ENCODE measurements at places on chromosomes 7 and 10.

GRCh38 chr10:129742742-129743550, 221.1 kb downstream of the EBF3 start:
- no peak for DNase-seq

GRCh38 chr10:21003240-21003822, 106.2 kb upstream of the NEBL start:
- no peak for DNase-seq

GRCh38 chr10:4865945-4866661, 40.1 kb downstream of the AKR1E2 start:
- DNase-seq: no peak

DNA sequence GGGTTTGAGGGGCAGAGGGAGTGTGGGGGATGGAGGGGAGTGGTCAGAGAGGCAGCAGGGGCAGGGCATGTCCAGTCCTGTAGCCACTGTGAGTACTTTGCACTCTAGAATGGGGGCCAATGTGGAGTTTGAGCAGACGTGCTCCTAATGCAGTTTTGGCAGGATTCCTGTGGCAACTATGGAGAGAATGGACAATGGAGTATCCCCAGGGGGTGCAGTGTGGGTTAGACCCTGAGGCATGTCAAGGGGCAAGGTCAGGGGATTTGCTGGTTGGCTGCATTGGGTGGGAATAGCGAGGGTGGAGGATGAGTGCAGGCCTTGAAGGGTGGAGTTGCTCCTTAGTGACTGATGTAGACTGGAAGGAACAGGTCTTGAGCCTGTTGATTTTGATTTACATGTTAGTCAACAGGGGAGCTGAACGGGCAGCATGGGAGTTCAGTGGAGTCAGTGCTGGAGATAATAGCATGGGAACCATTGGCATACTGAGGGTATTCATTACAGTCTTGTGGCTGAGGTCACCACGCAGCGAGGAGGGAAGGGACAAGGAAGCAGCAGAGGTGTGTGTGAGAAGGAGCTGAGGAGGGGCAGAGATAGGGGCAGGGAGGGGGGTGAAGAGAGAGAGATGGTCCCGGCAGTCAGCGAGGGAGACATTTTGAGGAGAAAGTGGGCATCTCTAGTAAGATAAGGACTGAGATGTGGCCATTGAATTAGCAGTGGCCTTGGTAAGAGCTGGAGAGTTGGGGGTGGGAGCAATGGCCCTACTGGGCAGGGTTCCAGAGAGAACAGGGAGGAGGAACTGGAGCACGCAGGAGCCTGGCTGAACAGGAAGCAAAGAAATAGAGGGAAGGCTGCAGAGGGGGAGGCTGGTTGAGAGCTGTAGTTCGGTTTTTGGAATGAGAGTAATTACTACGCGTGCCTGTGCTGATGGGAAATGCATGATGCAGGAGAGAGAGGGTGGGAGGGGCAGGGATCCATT, 112.7 kb downstream of the CCNY start:
- DNase-seq: no peak

DNA sequence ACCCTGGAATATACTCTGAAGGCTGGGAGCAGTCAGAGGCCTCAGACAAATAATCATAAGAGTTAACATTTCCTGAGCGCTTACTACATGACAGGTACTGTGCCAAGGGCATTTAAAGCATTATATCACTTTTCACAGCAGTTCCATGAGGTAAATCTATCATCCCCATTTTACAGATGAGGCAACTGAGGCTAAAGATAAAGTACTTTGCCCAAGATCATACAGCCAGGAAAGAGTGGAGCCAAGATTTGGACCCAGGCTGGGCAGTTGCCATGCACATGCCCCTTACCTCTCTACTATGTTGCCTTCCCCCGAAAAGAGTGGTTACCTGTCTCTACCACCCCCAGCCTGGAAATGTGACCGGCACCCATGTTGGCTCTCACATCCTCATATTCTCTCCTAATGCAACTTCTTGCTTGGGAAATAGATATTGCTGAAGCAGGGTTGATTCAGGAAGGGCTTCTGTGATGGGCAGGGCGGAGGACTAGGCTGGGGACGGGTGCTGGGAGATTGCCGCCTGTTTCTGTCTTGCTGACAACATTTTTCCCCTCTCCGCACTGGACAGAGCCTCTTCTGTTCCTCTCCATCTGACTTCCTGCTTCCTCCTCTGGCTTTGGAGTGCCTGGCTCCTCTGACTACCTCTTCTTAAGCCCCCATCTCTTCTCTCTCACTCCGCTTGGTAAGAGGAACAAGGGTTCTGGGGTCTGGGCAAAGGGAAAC, 13.8 kb downstream of the SMO start:
- DNase-seq: no peak

GRCh38 chr10:111129363-111129762, 52.5 kb downstream of the ADRA2A start:
- DNase-seq: no peak

DNA sequence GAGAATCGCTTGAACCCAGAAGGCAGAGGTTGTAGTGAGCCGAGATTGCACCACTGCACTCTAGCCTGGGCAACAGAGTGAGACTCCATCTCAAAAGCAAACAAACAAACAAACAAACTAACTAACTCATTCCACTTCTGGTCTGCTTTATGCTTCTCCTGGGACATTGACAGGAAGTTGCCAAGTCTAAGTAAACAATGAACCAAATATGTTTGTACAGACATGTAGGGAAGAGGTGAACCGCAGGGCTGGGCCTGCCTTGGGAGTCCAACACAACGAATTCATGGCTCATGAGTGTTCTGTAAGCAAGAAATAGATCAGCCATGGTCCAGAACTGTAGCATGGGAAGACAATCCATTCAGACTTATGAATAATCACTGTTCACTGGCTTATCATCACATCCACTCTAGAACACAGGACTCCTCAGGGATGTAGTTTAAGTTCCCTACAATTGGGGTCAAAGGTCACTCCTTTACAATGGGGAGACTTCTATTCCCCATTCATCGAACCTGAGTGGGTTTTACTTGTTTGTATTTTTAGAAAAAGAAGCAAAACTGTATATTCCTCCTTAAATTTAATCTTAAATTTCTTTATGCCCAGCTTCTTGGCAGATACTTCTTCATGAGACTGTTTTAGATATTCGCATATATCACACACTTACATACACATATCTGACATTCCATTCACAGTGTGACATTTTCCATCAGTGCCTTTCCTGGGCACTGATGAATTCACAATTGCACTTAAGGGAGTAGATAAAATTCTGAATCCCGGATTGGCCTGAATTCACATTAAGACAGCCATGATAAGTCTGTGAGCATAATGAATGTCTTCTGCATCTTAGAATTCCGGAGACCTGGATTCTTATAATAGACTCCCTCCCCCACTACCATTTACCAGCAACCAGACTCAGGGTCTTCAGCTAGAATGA, 159.1 kb upstream of the EEPD1 start:
- no peak for DNase-seq

Measured in GM12891 (cell line).